ENCODE measurements at places on chromosomes 1 and 21.

DNA sequence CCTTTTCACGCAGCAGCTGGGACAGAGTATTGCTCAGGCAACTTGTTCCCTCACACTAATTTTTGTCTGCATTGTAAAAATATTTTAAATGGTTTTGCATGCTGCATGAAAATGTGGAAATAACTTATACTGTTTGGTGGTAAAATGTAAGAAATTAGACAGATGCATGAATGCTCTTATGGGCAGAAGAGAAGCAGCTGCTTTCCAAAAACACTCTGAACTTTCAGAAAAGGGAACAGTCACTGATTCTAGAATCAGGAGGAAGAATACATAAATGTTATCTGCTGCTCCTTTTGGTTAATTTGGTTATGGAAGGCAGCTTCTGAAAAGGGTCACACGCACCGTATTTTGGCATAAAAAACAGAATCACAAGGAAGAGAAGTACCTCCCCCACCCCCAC lies 87.0 kb upstream of the RUNX1 start:
- DNase-seq: no peak

- no peak for DNase-seq
Measured at GRCh38 chr1:230249695-230250480, 176.2 kb downstream of the PGBD5 start.

- DNase-seq: no peak
Measured at GRCh38 chr1:216224233-216224632, 199.0 kb downstream of the USH2A start.

GRCh38 chr1:230174471-230175162 lies 107.6 kb downstream of the GALNT2 start:
- no peak for DNase-seq

DNA sequence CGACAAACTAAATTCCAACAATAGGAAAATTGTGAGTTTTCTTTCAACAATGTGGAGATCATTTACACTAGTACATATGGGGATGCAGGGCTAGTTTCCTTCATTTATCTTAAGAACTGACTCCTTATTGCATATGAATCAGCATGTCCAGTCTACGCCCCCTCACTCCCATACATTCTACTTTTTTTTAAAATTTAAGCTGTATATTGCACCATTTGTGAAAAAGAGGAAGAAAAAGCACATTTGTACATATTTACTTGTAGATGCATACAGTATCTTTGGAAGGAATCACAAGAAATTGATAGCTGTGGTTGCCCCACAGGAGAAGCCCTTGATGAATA lies 15.9 kb downstream of the VPS26C start:
- no peak for DNase-seq

DNA sequence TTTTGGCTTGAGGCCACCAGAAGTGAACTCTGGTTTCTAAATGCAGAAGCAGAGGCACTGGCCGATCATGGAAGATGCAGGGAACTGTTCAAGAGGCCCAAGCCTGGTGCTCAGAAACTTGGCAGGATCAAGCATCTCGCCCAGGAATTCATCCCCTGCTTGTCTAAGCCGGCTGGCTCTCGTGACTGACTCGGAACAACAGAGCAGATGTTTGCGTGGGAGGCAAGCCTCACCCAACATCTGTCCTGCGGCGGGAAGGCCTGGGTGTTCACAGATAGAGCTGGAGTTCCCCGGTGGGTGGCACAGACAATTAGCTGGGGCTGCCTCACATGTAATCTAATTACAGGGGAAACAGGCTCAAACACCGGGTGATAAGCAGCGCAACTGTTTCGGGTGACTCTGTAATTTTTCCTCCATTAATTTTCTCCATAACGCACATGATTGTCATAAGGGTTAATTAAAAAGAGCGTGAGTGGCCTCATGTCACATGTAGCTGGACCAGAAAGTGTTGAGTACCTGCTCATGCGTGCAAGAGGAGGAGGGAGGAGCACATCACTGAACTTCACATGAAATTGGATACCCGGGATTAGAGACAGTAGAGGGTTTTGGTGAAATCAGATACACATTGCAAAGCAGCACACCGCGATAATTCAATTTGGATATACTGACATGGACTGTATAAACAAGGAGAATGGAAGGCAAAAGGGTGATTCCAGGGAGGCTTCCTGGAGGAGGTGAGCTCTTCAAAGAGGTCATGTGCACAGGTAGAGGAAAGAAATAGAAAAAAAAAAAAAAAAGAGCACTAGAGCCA lies 180.0 kb downstream of the ETS2 start:
- DNase-seq: no peak

- DNase-seq: no peak
Measured at GRCh38 chr1:13701271-13701640, 1.3 kb downstream of the PRDM2 start.
